Fibroblast of villous mesenchyme (primary cell): ENCODE measurements at places on chromosomes 1 and 21. TPM values are rescaled to one million over a fixed set of nuclear protein-coding genes. Genes with fewer than 3 reads are reported as not detected.

Gene PPM1J
- total RNA-seq, result 0.43 and 1.3 TPM in 2 replicates

Gene AMY2B
- total RNA-seq, result 2.9 and 3.5 TPM in 2 replicates

- DNase-seq, result no peak
Measured at GRCh38 chr1:91741301-91741700, 144.7 kb downstream of the TGFBR3 start.

GRCh38 chr1:8625491-8625890 lies 191.9 kb downstream of the RERE start:
- DNase-seq, result no peak

DNA sequence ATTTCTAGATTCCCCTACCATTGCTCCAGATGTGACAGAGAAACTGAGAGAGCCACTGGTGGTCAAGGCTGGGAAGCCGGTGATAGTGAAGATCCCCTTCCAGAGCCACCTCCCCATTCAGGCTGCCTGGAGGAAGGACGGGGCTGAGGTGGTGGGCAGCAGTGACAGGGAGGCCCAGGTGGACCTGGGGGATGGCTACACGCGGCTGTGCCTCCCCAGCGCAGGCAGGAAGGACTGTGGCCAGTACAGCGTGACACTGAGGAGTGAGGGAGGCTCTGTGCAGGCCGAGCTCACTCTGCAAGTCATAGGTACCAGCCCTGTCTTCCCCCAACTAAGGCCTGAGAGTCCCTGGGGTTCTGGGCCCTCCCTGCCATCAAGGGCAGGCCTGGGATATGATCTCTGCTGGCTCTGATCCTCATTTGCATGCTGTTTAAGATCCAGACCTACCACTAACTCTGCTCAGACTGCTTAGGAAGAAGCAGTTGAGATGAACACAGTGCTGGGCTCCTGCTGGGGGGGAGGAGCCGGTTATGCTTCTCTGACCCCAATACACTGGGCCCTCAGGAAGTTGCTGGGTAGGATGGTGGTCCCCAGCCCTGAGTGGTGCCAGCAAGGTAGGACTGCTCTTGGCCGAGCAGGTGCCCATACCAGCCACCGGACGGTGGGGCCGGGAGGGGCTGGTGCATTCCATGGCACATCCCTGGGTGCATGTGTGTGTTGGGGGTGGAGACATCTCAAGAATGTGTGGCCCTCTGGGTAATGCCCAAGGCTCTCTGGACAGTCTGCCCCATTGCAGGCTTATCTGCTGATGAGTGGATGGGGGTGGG lies 25.1 kb downstream of the IGFN1 start:
- DNase-seq, result no peak

Gene AIM2
- total RNA-seq, result 0.32 TPM in 1 of 2 replicates, not detected in the other

DNA sequence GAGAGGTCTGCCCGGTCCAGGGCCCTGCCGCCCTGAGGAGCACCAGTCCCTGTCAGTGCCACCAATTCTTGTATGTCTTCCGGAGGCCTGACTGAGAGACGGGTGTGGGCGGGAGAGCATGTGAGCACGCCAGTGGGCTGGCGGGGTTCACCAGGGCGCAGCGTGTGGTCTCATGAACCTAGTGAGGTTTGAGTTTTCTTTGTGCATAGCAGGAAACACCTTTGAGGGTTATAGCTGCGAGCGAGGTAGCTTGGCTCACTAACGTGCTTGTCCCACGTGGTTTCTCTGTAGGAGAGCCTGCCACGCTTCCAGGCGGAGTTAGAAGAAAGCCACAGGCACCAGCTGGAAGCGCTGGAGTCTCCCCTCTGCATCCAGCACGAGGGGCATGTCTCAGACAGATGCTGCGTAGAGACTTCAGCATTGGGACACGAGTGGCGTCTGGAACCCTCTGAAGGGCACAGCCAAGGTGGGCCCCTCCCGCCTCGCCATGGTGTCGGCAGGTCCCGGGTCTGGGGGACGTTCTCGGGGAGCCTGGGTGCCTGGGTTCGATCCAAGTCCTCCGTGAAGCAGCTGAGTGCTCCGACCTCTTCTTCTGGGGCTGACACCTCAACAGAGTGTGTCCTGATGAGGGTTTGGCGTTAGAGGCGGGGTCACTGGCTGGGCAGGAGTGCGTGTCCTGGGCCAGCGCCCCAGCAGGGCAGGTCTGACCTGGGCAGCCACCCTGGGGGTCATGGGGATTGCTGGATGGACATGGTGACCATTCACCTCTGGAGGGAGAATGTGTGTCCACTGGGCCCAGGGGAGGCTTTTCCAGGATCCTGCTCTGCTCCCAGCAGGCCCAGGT lies 31.4 kb downstream of the PCNT start:
- DNase-seq, result no peak

Gene HOOK1
- total RNA-seq, result not detected in 2 replicates

- no peak for DNase-seq
Measured at GRCh38 chr1:19032701-19033514, 76.4 kb upstream of the IFFO2 start.

DNA sequence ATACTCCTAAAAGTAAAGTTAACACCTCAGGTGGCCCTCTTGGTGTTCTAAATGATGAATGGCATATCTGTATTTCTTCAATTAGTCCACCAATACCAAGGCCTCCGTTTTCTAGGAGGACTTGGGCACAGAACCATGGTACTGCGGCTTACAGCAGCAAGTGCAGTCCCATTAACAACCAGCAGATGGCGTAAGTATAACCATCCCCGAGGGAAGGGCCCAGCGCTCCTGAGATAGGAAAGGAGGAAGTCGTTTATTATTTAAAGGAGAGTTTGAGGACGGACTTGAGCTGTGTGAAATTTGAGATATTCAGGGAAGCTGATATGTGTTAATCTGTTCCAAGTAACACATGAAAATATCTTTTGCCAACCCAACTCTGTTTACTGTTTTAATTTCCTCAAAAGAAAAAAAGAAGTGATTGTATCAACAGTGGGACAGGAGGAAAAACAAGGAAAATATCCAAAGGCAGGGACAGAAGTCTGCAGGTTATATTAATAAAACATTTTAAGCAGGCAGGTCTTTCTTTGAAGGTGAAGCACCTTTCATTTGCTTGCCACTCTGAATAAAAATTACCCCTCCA lies 37.7 kb upstream of the KCNJ15 start:
- DNase-seq, result peak; percentile 85

GRCh38 chr1:44723496-44724295 lies 7.3 kb downstream of the RNU5D-1 start:
- no peak for DNase-seq

Gene FMO2
- total RNA-seq, result 0.97 and 1.7 TPM in 2 replicates

Gene HCRTR1
- total RNA-seq, result under 0.01 TPM in 2 replicates

DNA sequence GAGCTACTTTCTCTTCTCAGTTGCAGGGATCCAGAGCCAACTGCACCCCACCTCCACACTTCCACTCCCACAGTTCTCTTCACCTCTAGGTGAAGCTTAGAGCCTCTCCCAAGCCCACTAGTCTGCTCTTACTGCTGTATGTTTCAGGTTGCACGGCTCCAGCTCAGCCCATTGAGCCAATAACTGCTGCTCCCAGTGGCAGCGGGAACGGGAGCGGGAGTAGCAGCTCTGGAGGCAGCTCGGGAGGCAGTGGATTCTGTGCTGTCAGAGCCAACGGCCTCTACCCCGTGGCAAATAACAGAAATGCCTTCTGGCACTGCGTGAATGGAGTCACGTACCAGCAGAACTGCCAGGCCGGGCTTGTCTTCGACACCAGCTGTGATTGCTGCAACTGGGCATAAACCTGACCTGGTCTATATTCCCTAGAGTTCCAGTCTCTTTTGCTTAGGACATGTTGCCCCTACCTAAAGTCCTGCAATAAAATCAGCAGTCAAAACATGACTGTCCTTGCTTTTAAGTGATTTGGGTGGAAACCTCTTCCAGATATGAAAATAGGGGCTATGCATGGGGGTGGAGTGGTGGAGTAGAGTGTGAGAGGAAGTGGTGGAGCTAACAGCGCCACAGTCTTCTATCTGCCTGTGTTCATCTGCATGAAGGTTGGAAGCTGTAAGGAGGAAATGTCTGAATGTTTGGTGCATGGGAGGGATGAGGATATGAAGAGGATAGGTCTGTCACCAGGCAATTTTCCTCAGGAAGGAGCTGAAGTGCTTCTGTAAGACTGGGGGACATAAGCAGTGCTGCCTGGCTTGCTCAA lies 29.6 kb downstream of the CHIA start:
- DNase-seq, result no peak

GRCh38 chr1:182674346-182675246 lies 9.8 kb downstream of the RGS8 start:
- no peak for DNase-seq

Gene YY1AP1
- 54.1 and 55.7 TPM in 2 replicates for total RNA-seq

Gene CCNL2
- 94.7 and 130 TPM in 2 replicates for total RNA-seq
